PC-3 (cell line): ENCODE measurements at places on chromosomes 1 and 21. TPM values are rescaled to one million over a fixed set of nuclear protein-coding genes. Genes with fewer than 3 reads are reported as not detected.

GRCh38 chr1:26276432-26276838 lies 3.5 kb upstream of the SH3BGRL3 start:
- H3K36me3 ChIP-seq = peaks cover 42% of the 10 kb centered on the region
- H3K4me1 ChIP-seq = peaks cover 70% of the 10 kb centered on the region
- H3K27me3 ChIP-seq = no peaks in the 10 kb centered on the region
- peak overlapping the region; percentile 40; the same call in 1 of the 2 replicates for H3K4me3 ChIP-seq
- no peak for DNase-seq
- peak overlapping the region; percentile 99 for H3K27ac ChIP-seq

DNA sequence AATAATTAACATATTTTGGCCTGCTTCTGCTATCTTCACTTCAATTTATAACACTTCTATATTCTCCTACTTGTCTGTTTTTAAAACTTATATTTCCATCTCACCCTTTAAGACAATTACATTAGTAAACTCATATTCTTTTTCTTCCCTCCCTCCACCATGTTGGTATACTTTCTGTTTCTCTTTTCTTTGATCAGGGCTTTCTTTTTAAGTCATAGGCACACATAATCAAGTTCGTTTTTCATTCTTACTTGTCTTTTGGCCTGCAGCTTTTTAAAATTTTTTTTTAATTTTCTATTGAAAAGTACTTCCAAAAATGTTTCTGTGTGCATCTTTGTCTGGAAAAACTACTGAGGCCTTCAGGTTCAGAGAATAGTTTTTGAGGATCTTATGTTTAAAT lies 2.3 kb downstream of the PYHIN1 start:
- H3K27me3 ChIP-seq = peaks cover 15% of the 10 kb centered on the region
- H3K27ac ChIP-seq = no peak overlapping the region
- DNase-seq = no peak
- no peak overlapping the region for H3K4me3 ChIP-seq
- no peaks in the 10 kb centered on the region for H3K4me1 ChIP-seq
- H3K36me3 ChIP-seq = no peaks in the 10 kb centered on the region

The FAM72B gene
- total RNA-seq = 11.1 and 11.6 TPM in 2 replicates

DNA sequence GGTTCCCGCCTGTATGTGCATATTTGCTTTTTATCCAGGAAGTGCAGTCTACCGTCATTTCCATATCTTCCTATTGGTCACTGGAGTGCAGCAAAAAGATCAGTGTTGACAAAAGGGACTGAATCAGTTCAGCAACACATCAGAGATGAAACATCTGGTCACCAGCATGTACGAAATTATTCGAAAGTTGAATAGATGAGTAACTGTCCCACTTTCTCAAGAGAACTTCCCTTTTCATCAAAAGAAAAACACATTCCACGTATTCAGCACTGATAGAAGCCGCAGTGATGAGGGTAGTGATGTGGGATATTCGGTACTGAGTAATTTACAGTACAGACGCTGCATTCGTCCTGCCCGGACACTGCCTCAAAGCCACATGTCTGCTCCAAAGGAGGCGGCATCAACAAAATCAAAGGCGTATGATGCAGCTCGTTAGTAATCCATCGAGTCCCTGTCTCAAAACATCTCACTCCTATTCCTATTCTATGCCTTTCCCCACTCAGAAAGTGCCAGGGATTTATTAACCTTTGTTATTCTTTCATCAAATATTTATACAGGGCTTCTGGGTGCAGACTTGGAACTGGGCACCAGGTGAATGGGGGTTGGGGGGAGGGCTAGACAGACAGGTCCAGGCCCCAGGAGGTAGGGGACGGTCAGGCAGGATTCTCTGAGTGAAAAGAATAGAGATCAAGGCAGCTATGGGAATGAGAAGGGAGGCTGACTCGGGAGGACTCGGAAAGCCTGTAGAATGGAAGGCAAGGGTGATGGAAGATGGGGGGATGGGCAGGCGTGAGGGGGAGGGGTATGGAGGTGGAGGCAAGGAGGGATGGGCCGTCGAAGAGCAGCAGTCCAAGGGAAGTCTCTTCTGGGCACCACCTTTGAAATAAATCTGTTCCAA lies 79.5 kb upstream of the SLC45A1 start:
- peak; percentile 78 for DNase-seq
- peak overlapping the region; percentile 86 for H3K27ac ChIP-seq
- no peaks in the 10 kb centered on the region for H3K27me3 ChIP-seq
- peak overlapping the region; percentile 33; the same call in 1 of the 2 replicates for H3K4me3 ChIP-seq
- H3K36me3 ChIP-seq = no peaks in the 10 kb centered on the region
- H3K4me1 ChIP-seq = peaks cover 29% of the 10 kb centered on the region

The STK40 gene
- 14.4 and 15.9 TPM in 2 replicates for total RNA-seq

GRCh38 chr21:33058527-33058926 lies 11.4 kb upstream of the OLIG1 start:
- H3K27ac ChIP-seq = no peak overlapping the region
- H3K4me3 ChIP-seq = no peak overlapping the region
- H3K36me3 ChIP-seq = no peaks in the 10 kb centered on the region
- no peak for DNase-seq
- no peaks in the 10 kb centered on the region for H3K4me1 ChIP-seq

DNA sequence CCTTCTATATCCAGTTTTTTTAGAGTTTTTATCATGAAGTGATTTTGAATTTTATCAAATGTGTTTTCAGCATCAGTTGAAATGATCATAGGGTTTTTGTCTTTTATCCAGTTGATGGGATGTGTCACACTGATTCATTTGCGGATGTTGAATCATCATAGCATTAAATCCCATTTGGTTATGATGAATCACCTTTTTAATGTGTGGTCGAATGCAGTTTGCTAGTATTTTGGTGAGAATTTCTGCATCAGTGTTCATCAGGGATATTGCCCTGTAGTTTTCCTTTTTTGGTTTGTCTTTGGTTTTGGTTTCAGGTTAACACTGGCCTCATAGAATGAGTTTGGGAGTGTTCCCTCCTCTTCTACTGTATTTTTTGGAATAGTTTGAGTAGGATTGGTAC lies 80.3 kb downstream of the DIRAS3 start:
- no peaks in the 10 kb centered on the region for H3K36me3 ChIP-seq
- peaks cover 20% of the 10 kb centered on the region for H3K4me1 ChIP-seq
- peak; percentile 94 for DNase-seq
- H3K27me3 ChIP-seq = no peaks in the 10 kb centered on the region
- H3K27ac ChIP-seq = peak overlapping the region; percentile 96

The SLFNL1 gene
- 0.12 and 0.22 TPM in 2 replicates for total RNA-seq

GRCh38 chr1:11418056-11418455 lies 60.9 kb upstream of the DISP3 start:
- no peak for DNase-seq
- no peak overlapping the region for H3K4me3 ChIP-seq
- H3K4me1 ChIP-seq = no peaks in the 10 kb centered on the region
- H3K36me3 ChIP-seq = no peaks in the 10 kb centered on the region

The C1orf94 gene
- total RNA-seq = not detected in 2 replicates

DNA sequence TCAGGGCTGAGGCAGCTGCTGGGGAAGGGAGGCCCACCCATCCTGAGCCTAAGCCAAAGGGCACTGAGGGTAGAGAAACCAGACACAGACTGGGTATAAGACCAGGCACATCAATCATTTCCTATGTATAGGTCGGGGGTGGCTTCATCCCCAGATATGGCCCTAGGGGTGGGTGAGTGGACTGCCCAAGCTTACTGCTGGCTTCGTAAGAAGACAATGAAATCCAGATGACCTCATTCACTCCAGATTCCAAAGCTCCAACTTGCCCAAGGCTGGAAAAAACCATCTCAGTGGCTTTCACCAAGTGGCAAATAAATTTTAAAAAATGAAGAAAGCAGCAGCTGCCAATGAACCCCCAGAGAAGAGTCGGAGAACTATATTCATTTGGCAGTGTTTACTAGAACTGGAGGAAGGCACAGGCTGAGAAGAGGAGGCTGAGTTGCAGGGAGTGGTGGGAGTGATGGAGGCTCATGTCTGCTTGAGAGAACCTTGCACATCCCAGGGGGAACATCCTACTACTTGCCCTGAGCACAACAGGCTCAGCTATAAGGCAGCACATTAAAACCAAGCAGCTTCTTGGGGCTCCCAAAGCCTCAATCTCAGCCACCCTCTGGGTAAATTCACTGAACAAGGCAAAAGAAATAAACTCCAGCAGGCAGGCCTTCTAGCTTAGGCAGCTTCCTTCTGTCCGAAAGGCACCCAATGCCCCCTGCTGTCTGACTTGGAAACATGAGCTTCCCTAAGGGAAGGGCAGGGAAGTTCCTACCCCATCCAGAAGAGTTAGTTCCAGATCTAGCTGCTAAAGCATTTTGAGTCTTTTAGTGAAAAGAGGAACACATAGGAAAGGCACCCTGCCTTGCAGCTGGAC lies 14.1 kb downstream of the PEA15 start:
- H3K27me3 ChIP-seq = no peaks in the 10 kb centered on the region
- peaks cover 68% of the 10 kb centered on the region for H3K36me3 ChIP-seq
- H3K4me1 ChIP-seq = no peaks in the 10 kb centered on the region
- H3K4me3 ChIP-seq = no peak overlapping the region

- peaks cover 2% of the 10 kb centered on the region for H3K4me1 ChIP-seq
- no peak for DNase-seq
- H3K27me3 ChIP-seq = no peaks in the 10 kb centered on the region
- peaks cover 34% of the 10 kb centered on the region for H3K36me3 ChIP-seq
- H3K4me3 ChIP-seq = no peak overlapping the region
- H3K27ac ChIP-seq = no peak overlapping the region
Observed at GRCh38 chr1:36178471-36179219, 22.7 kb downstream of the MAP7D1 start.

GRCh38 chr1:24362982-24363614 lies 43.9 kb downstream of the GRHL3 start:
- DNase-seq = peak; percentile 76
- H3K27ac ChIP-seq = peak overlapping the region; percentile 35
- no peaks in the 10 kb centered on the region for H3K27me3 ChIP-seq
- H3K36me3 ChIP-seq = no peaks in the 10 kb centered on the region

The LENEP gene
- not detected in 2 replicates for total RNA-seq

GRCh38 chr1:208081972-208082371 lies 162.2 kb downstream of the PLXNA2 start:
- DNase-seq = no peak
- no peak overlapping the region for H3K27ac ChIP-seq
- no peaks in the 10 kb centered on the region for H3K27me3 ChIP-seq
- H3K4me3 ChIP-seq = no peak overlapping the region
- no peaks in the 10 kb centered on the region for H3K36me3 ChIP-seq

The PRAMEF2 gene
- not detected in 2 replicates for total RNA-seq

DNA sequence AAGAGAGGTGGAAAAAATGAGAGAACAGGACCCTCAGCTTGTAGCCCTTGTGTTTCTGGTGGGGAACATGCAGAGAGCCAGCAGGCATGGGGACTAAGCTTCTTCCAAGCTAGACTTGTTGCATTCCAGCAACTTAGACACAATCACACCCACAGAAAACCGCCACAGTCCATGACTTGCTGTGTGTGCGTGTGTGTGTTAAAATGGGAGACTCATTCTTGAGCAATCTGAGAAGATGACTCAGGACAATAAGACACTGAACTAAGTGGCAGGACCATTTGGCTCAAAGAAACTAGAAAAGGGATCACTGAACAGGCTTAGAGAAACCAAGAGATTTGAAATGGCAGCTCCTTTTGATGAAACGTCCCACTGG lies 78.0 kb downstream of the HLX start:
- no peaks in the 10 kb centered on the region for H3K27me3 ChIP-seq
- H3K4me1 ChIP-seq = peaks cover 41% of the 10 kb centered on the region
- peak overlapping the region; percentile 72 for H3K27ac ChIP-seq
- no peaks in the 10 kb centered on the region for H3K36me3 ChIP-seq
- DNase-seq = peak; percentile 95

- H3K27ac ChIP-seq = no peak overlapping the region
- no peaks in the 10 kb centered on the region for H3K27me3 ChIP-seq
- no peaks in the 10 kb centered on the region for H3K4me1 ChIP-seq
Observed at GRCh38 chr1:58687516-58687915, 12.3 kb downstream of the MYSM1 start.

DNA sequence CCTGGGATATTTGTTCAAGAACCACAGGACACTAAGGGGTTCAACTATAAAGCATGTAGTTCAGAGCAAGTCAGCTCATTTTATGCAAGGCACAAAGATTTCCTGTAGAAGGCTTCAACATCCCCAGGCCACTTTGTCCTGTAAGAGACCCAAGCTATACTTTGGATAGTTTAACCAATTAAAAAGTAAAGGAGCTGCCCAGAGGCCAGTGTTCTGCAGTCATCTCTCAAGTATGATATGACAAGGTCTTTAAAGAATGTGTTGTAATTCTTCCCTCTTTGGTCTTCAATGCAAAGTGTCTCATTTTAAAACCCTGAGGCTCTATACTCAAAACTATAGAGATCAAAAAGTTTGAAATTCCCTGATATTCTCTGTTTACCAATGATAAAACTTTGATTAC lies 34.1 kb downstream of the KRTAP20-3 start:
- H3K4me3 ChIP-seq = no peak overlapping the region
- no peaks in the 10 kb centered on the region for H3K36me3 ChIP-seq
- no peaks in the 10 kb centered on the region for H3K4me1 ChIP-seq
- H3K27ac ChIP-seq = no peak overlapping the region
- peak; percentile 49 for DNase-seq

GRCh38 chr1:116392717-116393404 lies 19.8 kb downstream of the ATP1A1 start:
- H3K27me3 ChIP-seq = no peaks in the 10 kb centered on the region
- no peak for DNase-seq
- no peak overlapping the region for H3K4me3 ChIP-seq
- no peak overlapping the region for H3K27ac ChIP-seq

DNA sequence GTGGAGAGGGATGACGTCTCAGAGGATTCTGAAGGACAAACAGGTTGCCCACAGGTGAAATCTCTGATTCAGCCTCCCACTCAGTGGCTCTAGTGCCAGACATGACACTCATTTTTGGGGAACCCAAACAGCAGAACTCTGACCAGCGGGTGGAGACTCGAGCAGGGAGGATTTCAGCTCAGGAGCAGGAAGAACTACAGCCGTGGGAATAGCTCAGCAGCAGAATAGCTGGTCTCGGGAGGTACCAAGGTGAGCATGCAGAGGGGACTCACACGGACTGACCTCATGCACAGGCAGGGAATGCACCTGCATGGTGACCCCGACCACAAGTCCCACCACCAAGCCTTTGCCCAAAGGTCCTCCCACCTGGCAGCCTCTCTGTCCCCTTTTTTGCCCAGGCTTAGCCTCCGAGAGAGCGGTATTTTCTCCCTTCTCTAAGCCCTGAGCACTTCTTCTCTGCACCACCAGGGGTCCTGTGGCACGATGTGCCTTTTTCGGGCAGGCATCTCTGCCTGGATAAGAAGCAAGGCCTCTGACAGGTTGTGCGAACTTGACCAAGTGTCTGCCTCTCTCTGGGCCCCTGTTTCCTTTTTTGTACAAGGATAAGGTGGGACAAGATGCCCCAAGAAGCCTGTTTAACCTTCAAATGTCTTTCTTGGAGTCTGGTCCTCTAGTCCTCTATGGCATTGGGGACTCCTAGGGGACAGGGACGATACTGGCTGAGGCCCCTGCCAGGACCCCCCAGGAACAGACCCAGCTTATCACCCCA lies 8.8 kb upstream of the FGR start:
- H3K36me3 ChIP-seq = no peaks in the 10 kb centered on the region
- no peaks in the 10 kb centered on the region for H3K4me1 ChIP-seq
- DNase-seq = peak; percentile 59
- H3K4me3 ChIP-seq = no peak overlapping the region
- H3K27me3 ChIP-seq = no peaks in the 10 kb centered on the region

DNA sequence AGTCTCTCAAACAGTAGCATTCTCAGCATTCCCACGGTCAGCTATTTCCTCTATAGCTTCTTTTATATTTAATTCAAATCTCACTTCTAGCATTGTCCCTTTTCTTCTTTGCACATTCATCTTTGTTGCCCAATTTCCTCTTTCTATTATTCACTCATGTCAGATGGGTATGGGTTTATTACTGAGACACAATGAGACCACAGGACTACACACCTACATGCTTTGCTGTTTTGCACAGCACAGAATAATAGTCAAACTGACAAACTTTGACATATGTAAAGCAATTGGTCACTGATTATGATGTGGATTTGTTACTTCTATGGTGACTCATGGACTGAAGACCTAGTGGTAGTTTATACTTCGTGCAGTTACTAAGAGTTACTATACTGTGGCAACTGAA lies 5.8 kb upstream of the CD1C start:
- H3K36me3 ChIP-seq = no peaks in the 10 kb centered on the region
- H3K4me3 ChIP-seq = no peak overlapping the region

The TAGLN2 gene
- total RNA-seq = 1,281 and 1,584 TPM in 2 replicates
